ENCODE measurements at places on chromosomes 2 and 18.

DNA sequence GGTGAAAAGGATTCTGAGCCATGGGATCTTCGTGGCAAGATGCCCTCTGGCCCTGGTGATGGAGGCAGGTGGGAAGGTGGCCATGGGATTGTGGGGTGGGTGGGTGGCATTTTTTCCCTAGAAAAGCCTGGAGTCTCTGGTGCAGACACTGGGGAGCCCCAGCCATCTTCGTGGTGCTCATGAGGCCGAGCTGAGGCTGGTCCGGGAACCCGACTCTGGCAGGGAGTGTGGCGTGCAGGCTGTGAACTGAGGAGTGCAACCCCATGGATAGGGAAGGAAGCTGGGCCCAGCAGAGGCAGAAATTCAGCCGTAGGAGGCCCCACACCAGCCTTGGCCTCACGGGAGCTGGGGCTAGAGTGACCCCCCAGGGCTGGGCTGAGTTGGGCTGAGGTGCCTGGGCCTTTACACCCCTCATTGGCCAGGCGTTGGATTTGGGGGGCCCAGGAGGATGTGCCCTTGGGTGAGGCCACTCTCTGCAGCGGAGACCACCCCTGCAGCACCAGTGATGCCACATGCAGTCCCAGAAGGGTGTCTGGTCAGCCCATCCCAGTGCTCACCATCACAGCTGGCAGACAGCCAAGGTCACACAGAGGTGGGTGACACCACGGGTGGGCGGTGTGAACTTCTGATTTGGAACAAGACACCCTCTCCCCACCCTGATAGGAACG is 115.6 kb upstream of the HDAC4 start:
- DNase-seq: no peak

DNA sequence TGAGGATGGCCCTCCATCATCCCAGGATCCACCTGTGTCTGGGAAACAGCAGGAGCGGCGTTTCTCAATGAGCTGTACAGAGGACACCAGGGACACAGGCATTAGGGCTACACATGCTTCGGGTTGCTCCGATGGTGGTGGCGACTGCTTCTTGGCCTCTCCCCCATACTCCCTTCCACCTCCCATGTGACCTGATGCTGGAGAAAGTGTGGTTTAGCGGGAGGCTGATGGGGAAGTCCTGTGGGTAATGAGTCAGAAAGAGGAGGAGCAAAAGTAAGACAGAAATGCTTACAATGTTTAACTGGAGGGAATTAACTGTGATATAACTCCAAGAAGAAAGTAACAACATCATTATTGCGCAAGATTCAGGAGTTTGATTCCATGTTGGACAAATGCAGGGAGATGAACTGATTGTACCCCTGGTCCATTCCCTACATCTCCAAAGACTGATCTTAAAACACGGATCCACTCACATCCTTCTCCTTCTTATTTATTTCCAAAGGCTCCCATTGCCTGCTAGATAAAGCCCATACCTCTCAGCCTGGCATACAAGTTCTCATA is 186.6 kb downstream of the NRP2 start:
- peak; percentile 88 for DNase-seq

DNA sequence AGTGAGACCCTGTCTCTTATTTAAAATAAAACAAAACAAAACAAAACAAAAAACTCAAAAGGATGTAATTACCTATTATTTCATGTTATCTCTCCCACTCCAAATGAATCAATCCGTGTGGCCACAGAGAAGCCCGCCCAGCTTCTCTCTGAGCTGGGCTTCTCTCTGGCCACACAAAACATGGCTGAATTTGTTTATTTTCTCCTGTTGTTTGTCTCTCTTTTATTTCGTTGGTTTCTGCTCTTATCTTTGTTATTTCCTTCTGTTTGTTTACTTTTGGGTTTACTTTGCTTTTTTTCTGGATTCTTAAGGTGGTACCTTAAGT is 1.5 kb upstream of the TRABD2A start:
- DNase-seq: no peak

- DNase-seq: peak; percentile 73
Measured at GRCh38 chr2:75476761-75477160, 84.0 kb downstream of the EVA1A start.

GRCh38 chr2:221323513-221323912 is 248.6 kb downstream of the EPHA4 start:
- no peak for DNase-seq

GRCh38 chr18:62505669-62506494 is 16.9 kb upstream of the ZCCHC2 start:
- peak; percentile 43 for DNase-seq

DNA sequence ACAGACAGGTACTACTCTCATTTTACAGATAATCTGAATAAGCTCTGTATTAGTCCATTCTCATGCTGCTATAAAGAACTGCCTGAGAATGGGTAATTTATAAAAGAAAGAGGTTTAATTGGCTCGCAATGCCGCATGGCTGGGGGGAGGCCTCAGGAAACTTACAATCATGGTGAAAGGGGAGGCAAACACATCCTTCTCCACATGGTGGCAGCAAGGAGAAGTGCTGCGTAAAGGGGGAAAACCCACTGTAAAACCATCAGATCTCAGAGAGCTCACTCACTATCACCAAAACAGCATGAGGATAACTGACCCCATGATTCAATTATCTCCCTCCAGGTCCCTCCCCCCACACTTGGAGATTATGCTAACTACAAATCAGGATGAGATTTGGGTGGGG is 254.4 kb downstream of the KCNE4 start:
- peak; percentile 60 for DNase-seq

GRCh38 chr18:42078711-42079110 is 123.7 kb downstream of the PIK3C3 start:
- DNase-seq: no peak

DNA sequence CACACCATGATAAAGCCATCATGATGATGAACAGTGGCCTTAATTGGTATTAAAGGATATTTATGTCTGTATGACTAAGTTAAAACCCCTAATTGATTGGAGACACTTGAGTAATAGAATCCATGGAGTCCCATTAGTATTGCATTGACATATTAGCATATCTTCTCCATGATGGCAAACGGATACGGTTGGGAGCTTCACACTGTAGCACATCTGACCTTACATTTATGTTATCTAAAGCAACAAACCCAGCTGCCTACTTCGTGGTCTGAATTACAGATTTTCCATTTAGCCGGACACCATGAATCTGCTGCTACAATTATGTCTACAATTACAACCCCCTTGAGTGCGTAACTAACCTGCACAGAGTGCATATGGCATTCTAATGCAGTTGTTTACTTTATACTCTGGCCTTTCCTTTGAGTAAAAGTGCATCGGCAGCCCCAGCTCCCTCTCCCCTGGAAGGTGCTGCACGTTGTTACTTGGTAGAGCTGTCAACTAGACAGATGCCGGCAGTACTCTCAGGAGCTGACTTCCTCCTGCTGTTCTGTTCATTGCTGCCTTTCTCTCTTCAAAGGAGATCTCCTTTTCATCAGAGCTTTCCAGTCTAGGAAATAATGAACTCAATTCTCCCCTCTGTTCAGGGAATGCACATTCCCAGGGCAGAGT is 92.1 kb downstream of the LRRC30 start:
- DNase-seq: no peak

- DNase-seq: no peak
Measured at GRCh38 chr2:145267451-145267850, 747.5 kb upstream of the ZEB2 start.

GRCh38 chr2:231397011-231397927 is 1.8 kb downstream of the B3GNT7 start:
- DNase-seq: no peak

- no peak for DNase-seq
Measured at GRCh38 chr2:78175645-78176044, 653.5 kb upstream of the LRRTM4 start.

DNA sequence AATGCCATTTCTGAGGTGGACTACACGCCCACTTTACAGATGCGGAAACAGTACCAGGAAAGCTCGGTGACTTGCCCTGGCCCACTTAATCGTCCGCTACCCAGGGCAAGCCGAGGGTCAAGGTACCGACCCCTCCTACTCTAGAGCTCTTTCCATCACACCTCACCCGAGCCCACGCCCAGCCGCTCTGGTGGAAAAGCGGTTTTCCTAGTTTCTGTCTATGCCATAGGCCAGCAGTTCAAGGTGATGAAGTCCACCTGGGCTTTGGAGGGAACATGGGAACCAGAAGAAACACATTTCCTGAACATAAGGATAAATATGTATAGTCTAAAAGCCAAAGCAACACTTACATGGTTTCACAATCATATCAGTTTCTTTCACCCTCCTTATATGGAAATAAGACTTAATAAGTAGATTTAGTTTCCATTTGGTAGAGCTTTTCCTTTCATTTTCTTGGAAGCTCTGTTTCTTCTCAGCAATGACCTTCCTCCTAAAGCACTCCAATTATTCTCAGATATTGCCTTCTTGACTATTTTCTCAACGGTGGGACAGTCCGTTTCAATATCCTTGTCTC is 567 bp downstream of the VWA3B start:
- no peak for DNase-seq

- peak; percentile 26 for DNase-seq
Measured at GRCh38 chr18:2903006-2903405, 56.2 kb downstream of the EMILIN2 start.

GRCh38 chr18:66769375-66769774 is 165.5 kb upstream of the CDH19 start:
- no peak for DNase-seq

DNA sequence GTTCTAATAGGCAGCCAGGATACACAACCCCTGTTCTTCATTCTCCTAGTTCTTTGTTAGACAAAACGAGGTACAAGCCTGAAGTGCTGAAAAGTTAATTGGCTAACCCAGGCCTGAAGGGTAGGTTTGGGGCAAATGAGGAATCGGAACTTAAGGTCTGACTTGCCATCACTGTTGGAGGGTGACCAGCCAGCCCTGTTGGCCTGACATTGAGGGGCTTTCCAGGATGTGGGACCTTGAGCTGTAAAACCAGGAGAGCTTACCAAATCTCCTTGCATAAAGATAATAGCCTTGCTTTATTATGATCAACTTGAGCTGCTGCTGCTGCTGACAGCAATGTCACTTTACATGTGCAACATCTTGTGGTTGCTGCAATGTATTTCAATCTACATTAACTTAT is 256.0 kb downstream of the VAPA start:
- DNase-seq: no peak

DNA sequence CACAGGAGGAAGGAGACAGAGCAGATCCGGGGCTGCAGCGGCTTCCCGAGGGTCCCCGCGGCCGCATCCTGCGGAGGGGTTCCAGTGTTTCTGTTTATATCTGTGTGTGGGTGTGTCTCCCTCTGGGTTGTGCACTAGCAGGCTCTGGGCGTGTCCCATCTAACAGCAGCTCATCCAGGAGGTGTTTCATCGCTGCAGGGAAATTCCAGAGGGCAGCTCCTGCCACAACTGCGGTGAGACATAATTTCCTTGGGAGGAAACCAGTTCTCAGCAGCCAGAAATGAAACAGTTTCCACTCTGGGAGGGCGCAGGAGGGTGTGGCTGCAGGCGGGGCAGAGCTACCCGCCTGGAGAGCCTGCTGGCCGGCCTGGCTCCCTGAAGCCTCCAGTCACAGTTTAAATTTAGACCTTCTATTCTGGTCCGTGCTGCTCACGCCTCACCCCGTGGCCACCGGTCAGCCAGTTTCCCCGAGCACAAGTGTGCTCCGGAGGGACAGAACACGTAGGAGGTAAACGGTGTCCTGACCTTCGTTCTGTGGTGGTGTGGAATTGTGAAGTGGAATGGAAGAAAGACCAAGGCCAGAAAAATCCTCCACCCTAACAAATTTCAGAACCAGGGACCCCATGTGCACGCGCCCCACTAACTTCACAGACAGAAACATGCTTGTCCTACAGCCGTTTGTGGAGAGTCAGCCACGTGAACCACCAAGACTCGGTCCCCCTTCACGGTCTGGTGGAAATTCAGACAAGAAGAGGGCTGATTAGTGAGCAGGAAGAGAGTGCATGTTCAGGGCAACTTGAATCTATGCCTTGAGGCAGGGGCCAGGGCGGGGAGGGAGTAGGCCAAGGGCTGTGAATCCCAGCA is 50.2 kb downstream of the TEX44 start:
- DNase-seq: peak; percentile 99

- DNase-seq: no peak
Measured at GRCh38 chr2:10339647-10340592, 37.2 kb downstream of the HPCAL1 start.

DNA sequence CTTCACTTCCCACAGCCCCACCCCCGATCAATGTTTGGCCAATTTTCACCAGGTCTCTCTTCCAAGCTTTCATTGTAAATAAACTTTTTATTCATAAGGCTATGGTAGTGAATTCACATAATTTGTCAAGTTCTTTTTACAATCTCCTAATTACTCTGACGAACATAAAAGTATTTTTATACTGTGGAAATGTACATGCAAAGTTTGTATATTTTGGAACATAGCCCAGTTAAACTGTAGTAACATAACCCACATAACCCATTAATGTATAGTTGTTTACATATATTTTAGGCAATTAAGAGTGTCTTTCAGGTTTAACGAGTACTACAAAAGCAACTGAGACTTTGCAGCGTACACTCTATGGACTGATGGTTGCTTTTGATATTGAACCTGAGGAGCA is 228.3 kb upstream of the ERBB4 start:
- DNase-seq: no peak

- no peak for DNase-seq
Measured at GRCh38 chr18:61340148-61340547, 6.9 kb downstream of the CDH20 start.

DNA sequence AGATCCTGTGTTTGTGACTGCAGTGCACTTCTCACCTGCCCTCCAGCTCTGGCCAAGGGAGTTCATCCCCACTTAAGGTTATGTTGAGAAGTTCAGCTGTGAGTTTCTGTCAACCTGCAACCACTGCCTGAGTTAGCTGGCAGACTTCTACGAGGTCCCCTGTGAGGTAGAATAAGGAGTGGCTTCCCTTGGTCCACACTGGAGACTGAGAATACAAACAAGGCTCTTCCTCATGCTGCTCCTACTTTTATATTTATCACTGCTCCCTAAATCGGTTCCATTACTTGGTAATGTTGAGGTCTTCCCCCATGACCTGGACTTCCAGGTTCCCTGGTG is 353.2 kb upstream of the CWC22 start:
- no peak for DNase-seq

DNA sequence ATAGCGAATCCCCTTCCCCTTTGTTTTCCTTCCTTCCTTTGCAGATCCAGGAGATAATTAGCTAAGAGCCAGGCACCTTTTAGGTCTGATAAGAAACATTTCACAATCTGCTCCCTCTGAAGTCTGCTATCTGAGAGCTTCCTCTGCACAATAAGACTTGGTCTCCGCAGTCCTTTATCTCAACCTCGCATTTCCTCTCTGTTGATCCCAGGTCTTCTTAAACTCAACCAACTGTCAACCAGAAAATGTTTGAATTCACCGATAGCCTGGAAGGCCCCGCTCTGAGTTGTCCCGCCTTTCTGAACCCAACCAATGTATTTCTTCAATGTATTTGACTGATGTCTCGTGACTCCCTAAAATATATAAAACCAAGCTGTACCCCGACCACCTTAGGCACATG is 78.4 kb upstream of the CTDP1 start:
- DNase-seq: no peak

GRCh38 chr2:171387052-171387451 is 46.7 kb downstream of the METTL8 start:
- no peak for DNase-seq

All from HT1080 (cell line).